Fibroblast of the conjunctiva (primary cell): ENCODE measurements at places on chromosomes 7 and 10.

- peak; percentile 27 for DNase-seq
These were observed 18.6 kb upstream of the ADRB1 start for GRCh38 chr10:114024876-114025610.

DNA sequence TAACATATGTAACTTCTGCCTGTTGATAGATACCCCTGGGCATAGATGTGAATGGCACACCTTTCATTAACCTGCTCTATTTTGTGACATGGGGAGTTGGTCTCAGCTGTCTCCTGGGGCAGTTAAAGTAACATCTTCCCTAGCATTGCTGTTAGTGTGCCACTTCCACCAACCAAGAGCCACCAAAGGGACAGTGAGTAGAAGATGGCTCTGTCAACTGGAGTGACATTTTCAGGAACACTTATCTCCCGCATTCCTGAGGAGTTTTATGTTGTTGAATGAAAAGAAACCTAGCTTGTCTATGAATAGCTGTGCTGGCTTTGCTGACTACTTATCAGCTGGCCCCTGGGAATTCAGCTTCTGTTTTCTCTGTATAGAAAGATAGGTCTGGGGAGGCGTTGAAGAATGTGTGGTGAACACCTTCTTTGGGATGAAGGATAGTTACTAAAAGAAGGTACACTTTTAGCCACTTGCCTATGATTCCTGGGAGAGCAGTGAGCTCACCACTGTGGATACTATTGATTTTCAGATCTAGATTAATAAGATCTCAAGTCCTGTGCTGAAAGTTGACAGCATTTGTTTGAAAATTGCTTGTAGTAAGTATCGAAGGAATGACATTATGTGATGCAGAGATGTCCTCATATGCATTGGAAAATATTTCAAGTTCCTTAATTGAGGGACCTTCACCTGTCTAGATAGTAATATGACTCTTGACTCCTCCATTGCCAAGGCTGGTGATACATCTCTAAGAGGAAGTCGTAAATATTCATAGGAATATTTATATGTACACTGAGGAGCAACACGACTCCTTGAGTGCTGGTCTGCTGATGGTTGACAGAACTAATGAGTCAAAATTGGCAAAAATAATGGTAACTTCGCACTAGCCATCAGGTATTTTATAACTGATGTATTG, 7.6 kb downstream of the STARD3NL start:
- DNase-seq, result no peak

DNA sequence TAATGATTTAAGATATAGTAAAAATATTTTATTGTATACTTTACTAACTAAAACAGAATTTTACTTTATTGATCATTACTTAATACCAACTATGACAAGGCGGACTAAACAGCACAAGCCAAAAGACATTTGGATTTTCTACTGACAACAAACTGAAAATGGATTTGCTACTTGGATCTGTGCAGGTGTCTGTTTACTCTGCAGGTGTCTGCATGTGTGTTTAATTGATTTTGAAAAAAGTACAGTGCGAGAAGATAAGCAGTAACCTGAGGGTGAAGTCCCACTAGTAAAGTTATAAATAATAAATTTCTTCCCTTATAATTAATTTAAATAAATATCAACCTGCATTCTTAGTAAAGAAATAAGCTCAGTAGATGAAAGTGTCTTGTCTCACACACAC, 696.8 kb upstream of the MBL2 start:
- DNase-seq, result no peak

- DNase-seq, result no peak
These were observed 93.0 kb downstream of the EXOC4 start for GRCh38 chr7:133345690-133346421.

DNA sequence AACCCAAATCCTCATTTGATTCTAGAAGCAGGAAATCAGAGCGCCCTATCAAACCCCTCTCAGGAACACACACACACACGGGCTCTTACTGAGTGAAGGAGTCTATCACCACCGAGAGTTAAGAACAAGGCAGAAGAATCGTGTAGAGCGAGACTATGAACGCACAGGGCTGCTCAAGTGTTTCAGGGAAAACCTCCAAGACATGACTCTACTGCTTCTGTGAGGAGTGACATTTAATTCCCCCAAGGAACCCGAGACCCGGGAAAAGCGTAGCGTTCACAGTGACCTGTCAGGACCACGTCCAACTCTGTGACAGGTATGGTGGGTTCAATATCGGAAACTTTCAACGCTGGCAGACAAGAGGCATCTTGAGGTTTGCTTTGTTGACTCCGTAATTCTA, 21.6 kb downstream of the PITRM1 start:
- DNase-seq, result no peak

DNA sequence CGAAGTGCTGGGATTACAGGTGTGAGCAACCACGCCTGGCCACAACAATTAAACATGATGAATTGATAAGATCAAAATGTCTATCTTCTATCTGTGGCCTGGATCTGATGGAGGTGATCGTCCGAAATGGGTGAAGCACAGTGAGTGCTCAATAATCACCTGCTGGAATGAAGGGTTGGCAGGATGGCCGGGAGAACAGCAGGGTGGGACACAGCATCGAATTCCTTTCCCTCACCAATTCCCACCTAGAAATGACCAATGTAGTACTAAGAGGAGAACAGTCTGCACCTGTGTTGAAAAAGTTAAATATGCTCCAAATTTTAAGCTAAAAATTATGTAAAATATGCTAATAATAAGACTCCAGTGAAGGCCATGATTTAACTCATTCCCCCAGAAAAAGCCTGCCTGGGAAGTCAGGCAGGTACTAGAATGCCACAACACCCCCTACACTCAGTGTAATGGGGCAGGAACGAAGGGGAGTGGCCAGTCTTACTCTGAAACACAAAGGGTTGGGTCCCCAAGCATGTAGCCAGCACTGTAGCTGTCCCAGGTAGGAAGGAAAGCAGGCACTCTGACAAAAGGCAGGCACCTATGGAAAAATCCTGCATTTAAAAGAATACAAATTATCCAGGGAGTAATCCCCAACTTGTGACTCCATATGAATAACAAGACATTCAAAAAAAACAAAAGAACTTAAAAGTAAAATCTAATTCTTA, 110.3 kb downstream of the VPS41 start:
- no peak for DNase-seq

DNA sequence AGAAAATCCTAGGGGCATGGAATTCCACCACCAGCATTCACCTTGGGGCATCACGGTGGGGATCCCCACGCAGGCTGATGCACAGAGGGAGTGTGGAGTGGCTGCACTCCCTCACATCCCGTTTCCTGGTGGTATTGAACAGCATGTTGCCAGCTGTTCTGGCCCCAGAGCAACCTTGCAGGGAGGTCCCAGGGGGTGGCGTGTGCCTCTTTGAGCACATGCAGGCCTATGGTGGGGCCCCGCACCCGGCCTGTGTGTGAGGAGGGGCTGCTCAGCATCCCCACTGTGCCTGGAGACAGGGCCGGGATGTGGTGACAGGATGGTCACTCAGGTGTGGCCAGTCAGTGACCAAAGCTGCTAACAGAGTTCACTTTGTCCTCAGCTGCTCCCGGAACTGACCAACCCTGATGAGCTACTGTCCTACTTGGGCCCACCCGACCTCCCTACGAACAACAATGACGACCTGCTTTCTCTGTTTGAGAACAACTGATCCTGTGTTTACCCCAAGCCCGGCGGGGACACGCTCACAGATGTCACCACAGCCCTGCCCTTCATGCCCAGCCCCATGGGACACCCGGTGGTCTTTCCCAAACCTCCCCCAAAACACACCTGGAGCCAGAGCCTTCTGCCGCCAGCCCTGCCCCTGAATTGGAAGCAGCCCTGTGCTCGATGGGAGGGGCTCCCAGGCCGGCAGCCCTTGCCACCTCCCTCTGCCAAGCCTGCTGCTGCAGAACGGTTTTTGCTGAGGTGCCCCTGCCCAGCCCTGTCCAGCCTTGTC, 18.7 kb downstream of the ZMIZ2 start:
- DNase-seq, result no peak

- DNase-seq, result no peak
These were observed 5.4 kb downstream of the WDR86 start for GRCh38 chr7:151404216-151405011.

GRCh38 chr7:30448461-30449189, 30.0 kb downstream of the NOD1 start:
- DNase-seq, result no peak

DNA sequence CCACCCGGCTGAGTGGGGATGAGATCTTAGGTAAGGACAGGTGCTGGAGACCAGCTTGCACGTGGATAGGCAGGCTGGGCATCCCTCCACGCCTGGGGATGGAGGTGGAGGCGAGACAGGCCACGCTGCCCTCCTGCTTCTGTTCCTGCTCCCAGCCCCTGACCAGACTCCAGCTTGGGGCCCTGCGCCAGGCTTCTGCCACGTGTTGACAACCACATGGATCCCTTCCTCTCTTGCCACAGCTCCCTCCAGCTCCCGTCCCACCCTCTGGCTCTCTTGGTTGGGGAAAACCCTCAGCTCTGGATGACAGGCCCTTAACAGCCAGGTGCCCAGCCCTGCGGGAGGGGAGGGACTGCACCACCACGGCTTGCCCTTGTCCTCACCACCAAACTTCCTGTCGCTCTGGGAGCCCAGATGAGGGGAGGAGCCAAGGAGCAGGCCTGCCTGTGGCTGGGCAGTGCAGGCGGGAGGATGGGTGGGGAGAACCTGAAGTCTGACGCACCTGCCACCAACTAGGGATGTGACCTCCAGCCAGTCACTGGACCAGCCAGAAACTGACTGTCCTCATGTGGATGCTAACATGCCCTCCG, 36.0 kb downstream of the KCNH2 start:
- no peak for DNase-seq

- no peak for DNase-seq
These were observed 162.9 kb downstream of the ST7 start for GRCh38 chr7:117116211-117116610.

- DNase-seq, result no peak
These were observed 41.2 kb upstream of the VCL start for GRCh38 chr10:73956476-73957359.

DNA sequence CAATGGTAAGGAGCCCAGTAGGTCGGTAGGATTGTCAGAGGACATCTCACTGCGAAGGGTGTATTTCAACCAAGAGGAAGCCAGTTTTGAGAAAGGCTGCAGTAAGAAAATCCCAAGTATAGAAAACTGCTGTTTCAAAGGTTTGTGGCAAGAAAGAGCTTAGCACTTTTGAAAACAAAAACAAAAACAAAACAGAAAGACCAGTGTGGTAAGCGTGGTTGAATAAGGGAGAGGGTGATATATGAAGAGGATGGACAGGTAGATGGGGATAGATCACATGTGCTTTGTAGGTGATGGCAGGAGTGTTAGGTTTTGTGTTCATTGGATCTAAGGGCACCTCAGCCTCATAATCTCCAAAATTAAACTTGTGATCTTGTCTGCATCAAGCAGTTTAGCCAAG, 141.6 kb upstream of the WNT16 start:
- no peak for DNase-seq

DNA sequence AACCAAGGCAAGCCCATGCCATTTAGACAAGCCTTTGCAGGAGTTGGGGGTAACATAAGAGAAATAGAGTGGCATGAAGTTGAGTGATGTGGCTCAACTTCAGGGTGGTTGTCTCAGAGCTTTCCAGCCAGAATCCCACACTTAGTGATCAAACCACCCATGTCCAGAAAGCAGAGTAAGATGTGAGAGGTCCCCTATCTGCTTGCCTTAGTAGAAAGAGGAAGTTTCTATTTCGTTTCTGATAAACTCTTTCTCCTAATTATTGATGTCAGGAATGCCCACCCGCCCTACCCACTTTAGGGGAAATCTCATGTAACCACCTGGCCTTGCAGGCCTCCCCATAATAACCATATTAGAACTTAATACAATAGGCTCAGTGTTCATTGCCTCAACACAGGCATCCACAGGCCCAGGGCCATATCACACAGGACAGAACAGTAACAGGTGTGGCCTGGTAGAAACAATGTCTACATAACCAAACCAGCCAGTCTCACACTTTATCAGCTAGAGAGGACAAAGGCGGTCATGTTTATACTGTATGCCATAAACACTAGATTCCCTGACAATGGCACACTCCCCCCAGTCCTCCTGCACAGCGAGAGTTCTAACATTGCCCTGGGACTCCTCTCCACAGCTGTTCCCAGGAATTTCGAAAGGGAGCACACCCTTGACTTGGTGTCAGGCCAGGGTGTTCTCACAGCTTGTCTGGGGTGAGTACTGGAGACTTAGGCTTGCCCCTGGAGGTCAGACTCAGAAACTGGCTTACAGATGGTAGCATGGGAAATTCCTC, 364.4 kb downstream of the CXCL12 start:
- DNase-seq, result no peak

DNA sequence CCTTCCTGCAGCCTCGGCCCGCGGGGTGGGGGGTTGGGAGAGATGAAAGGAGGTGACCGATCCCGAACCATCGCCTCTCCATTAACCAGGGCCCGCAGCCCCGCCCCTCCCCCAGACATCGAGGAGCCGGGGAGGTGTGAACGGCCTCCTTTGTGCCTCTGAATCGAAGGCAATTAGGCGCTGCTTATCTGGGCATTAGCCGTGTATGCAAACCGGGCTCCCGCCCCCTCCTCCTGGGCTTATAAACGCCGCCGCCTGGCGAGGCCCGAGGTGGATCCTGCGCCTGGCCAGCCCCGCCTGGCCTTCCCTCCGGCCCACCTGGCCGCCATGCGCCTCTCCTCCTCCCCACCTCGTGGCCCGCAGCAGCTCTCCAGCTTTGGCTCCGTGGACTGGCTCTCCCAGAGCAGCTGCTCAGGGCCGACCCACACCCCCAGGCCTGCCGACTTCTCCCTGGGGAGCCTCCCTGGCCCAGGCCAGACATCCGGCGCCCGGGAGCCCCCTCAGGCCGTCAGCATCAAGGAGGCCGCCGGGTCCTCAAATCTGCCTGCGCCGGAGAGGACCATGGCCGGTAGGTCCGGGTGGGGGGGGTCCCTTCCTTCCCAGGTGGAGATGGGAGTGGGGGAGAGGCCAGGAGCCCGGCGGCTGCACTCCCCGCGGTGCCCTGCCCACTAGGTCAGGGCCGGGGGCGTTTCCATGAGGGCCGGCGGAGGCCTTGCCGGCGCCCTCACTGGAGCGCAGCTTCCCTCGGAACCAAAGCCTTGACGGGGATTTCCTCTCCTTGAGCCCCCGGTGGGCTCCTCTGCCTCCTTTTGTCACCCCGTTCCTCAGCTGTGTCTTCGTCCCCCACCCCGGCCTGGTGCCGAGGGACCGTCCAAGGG, at the start of gene VENTX:
Gene VENTX, plus strand, starts transcription at position 268 of the 878 bp plus-strand sequence. Its CDS starts 60 bp downstream, at position 328.
- DNase-seq, result no peak

- no peak for DNase-seq
These were observed 98.2 kb downstream of the RAB11FIP2 start for GRCh38 chr10:117948493-117948892.
